ENCODE measurements at places on chromosomes 7 and 10. TPM values are rescaled to one million over a fixed set of nuclear protein-coding genes. Genes with fewer than 3 reads are reported as not detected.

GRCh38 chr7:96202102-96202501 is 119.8 kb downstream of the SLC25A13 start:
- DNase-seq, result no peak

DNA sequence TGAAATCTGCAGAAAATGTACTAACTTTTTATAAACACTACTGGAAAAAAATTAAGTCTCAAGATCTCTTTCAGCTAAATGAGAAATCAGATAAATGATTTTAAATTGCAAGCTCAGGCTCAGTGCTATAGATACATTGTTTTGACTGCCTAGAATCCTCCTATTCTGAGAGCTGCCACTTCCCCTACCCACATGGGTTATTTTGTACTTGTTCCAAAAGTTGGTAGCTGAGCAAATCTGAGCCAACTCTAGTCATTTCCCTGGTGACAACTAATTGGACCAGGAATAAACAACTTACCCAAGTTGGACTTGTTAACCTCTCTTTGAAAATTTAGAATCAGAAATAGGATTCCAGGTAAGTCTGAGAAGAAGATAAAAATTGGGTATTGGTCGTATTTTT is 202.1 kb downstream of the MBL2 start:
- DNase-seq, result no peak

CUX1 gene
- 42.0 TPM for total RNA-seq

GRCh38 chr7:35723011-35723410 is 28.1 kb upstream of the HERPUD2 start:
- DNase-seq, result no peak

DNA sequence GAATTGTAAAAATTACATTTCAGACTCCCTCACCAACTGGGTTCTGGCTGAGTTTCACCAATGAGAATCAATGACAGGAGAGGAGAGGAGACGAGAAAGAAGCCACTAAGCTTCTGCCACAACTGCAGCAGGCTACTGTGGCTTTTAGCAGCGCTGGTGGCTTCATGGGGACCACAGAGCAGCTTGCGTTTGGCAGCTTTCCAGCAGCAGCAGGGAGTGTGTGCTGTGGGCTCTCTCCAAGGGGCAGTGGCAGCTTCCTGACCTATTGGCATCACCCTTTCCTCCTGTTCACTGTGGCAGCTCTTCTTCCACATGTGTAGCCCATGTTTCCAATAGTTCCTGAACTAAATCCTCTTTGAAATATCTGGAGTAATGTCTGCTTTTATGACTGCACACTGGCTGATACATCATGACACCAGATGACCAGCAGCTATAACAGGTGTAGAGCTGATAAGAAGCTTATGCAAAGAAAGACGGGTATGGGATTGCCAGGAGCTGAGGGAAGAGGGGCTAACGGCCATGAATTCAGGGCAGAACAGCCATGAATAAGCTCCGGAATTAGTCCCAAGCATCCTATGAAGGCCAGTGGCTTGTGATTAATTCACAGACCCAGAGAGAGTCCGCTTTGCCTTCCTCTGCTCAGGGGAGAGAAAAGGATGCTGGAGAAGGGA is 46.8 kb downstream of the KCNH2 start:
- DNase-seq, result no peak

TEX36 gene
- total RNA-seq, result not detected

DNA sequence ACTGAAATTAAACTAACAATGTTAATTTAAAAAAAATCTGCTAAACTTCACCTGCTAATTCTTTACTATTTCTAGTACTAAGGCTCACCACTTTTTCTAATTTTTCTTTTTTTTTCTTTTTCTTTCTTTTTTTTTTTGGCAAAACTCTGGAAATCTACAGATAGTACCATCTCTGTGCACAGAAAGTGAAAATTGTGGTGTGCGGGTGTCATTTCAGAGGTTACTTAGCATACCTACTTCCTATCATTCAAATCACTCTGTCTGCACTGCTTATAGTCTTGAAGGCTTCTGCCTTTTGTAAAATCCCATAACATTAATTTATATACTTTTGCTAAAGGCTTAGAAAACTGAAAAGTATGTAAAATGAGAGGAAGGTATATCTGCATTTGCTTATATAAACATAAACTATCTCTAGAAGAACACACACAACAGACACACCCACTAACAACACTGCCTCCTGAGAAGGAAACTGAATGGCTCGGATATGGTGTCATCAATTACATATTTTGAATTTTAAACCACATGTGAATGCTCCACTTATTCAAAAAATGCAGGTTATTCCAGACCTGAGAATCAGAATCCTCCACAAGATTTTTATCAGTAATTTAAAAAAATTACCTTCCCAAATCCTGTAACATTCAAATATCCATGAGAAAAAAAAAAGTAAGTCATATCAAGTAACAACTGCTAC is 229.5 kb downstream of the PARD3 start:
- no peak for DNase-seq

GRCh38 chr10:86658261-86658741 is 4.0 kb downstream of the OPN4 start:
- no peak for DNase-seq

SUV39H2 gene
- 3.1 TPM for total RNA-seq

DNA sequence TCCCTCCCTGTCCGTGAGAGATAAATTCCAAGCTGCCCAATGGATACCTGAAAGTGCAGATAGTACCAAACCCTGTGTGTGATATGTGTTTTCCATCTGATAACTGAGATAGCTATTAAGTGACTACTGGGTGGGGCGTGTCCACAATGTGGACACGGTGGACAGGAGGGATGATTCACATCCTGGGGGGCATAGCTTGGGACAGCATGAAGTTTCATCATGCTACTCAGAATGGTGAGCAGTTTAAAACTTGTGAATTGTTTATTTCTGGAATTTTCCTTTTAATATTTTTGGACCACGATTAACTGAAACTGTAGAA is 158.6 kb downstream of the CREB5 start:
- no peak for DNase-seq

MGAM2 gene
- 10.9 TPM for total RNA-seq

DNA sequence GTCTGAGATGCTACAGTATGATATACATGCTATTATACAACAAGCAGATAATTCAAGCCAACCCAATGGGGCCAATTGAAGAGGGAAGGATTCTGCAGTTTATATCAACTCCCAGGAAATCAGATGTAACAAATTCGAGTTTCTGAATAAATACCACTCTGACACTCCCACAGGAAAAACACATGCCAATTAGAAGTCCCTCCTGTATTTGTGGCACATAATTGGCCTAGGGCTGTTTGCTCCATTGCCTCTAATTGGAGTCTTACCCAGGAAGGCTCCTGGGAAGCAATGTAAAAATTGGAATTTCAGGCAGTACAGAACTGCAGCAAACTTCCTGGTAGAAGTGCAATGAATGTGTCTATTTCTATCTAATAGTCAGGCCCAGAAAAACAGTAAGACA is 4.7 kb downstream of the PPA1 start:
- DNase-seq, result no peak

DNA sequence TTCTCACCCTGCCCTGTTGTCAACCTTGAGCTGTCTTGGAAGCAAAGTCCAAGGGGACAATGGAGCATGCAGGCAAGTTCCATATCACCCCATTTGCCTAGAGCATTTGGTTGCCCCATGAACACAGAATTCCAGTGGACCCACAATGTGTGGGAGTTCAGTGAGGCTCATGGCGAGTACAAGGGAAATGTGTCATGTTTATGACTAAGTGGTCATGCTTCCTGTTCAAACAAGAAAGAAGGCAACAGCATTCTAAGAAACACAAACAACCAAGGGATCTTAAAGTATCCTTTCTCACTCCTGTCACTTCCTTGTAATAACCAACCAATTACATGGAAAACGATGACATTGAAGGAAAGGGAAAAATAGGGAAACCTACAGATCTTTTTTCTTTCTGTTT is 513.0 kb downstream of the INHBA start:
- DNase-seq, result no peak

INTS15 gene
- 25.7 TPM for total RNA-seq

FAM237B gene
- not detected for total RNA-seq

DDC gene
- total RNA-seq, result 6.6 TPM

DNA sequence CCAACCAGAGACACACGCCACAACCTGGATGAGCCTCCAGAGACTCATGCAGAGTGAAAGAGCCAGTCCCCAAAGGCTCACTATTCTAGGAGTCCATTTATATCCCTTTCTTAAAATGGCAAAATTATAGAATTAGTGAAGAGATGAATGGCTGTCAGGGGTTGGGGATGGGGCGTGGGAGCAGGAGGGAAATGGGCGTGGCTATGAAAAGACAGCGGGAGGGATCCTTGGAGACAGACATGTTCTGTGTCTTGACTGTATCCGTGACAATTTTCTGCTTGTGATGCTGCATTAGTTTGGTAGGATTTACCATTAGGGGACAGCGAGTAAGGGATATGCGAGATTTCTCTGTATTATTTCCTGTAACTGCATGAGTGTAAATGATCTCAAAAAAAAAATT is 33.0 kb downstream of the FAM53B start:
- no peak for DNase-seq

GRCh38 chr10:70711911-70712310 is 39.6 kb downstream of the ADAMTS14 start:
- no peak for DNase-seq

DNA sequence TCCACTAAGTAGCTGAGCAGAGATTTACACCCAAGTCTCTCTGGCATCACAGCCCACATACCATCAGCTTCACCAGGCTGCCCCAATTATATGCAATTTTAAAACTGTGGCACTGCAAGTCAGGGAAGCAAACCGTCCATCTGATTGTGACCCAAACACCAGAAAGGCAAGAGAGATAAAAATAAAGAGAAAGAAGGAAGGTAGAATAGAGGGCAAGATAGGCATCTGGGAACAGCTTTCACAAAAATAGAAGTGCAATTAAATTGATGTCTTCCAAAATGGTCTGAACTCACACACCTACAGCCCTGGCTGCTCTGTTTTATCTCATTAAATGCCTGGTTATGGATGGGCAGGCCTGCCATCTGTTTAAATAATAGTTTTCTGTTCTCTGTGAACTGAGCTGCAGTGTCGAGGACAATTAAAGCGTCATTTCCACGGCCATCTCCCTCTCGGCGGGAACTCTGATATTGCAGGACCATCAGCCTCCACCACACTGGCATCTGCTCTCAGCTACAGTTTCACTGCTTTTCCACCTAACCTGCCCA is 509.1 kb downstream of the INHBA start:
- no peak for DNase-seq

DNA sequence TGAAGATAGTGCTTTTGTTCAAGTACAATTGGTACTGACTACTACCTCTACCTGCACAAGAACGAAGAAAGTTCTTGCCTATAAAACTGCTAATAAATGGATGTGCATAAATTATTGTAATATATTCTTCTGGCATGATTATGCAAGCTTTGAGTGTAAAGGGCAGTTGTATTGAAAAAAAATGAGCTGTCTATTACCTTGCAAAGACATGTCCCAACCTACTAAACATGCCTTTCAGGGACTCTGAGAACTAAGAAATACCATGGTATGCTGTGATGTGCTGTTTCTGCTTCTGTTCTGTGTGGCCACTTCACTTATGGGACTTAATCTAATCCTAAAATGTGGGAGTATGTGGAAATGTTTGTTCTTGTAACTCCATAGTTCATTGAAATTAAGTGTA is 1083.4 kb downstream of the LRMDA start:
- DNase-seq, result no peak

GIMAP1 gene
- 0.99 TPM for total RNA-seq

CTAGE8 gene
- total RNA-seq, result not detected

DNA sequence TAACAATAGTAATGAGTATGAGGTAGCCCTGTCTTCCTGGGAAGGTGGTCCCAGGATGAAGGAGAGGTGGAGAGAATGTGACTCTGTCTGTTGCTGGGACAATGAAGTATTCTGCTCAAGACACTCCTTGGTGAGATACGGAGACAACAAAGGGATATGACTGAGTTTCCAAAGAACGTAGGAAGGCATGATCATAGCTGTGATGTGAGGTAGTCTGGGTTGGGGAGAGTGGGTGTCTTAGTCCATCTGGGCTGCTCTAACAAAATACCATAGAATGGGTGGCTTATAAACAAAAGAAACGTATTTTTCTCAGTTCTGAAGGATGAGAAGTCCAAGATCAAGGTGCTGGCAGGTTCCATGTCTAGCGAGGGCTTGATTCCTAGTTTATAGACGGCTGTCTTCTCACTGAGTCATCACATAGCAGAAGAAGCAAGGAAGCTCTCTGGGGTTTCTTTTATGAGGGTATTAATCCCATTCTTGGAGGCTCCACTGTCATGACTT is 84.9 kb upstream of the RHOBTB1 start:
- no peak for DNase-seq

- DNase-seq, result no peak
Measured at GRCh38 chr7:47937711-47938573, 10.3 kb downstream of the PKD1L1 start.

GRCh38 chr10:104580774-104581675 is 60.1 kb upstream of the SORCS3 start:
- DNase-seq, result peak; percentile 83

DNA sequence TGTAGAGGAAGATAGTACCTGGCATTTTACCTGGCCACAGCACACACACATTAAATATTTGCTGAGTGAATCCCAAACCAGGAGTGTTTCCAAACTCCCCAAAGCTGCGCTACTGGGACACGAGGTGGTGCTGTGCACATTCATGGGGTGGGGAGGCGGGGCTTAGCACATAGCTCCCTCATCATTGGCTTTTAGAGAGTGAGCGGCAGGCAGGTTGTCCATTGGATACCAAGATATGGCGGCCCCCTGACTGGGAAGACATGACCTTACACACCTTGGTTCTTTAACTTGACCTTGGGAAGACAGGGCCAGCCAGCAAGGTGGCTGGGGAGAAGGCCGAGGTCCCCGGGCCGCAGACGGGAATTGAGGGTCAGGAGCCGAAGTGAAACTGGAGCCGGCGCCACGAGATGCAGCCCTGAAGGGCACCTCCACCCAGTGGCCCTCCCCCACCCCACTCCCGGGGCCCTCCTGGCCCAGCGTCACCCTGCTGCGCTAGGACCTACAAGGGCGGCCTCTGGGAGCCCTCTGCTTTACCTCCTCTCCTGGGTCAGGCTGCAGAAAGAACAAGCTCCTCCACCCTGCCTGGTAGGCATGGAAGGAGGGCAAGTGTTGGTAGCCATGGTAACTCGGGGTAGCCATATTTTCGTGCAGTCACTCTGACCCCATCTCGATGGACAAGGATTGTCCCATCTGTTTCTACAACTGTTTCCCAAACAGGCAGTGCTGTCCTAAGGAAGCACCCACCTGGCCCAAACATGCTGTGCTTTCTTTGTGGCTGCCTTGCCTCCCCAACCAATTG is 24.0 kb downstream of the TMEM176A start:
- no peak for DNase-seq

GRCh38 chr10:129394518-129395328 is 72.3 kb upstream of the MGMT start:
- DNase-seq, result no peak

NPY gene
- 8.6 TPM for total RNA-seq

- DNase-seq, result peak; percentile 36
Measured at GRCh38 chr7:50952120-50952519, 169.4 kb upstream of the GRB10 start.

TDRD1 gene
- 0.78 TPM for total RNA-seq

SLC16A9 gene
- total RNA-seq, result 2.6 TPM
